Forelimb muscle (tissue), 1 donor: ENCODE measurements at places on chromosomes 4 and X. TPM values are rescaled to one million over a fixed set of nuclear protein-coding genes. Genes with fewer than 3 reads are reported as not detected.

The ZCCHC12 gene
- polyA plus RNA-seq, result 0.47 TPM

The MED14 gene
- 37.6 TPM for polyA plus RNA-seq

- DNase-seq, result no peak
These were observed 96.3 kb upstream of the MSX1 start for GRCh38 chr4:4762909-4763821.

DNA sequence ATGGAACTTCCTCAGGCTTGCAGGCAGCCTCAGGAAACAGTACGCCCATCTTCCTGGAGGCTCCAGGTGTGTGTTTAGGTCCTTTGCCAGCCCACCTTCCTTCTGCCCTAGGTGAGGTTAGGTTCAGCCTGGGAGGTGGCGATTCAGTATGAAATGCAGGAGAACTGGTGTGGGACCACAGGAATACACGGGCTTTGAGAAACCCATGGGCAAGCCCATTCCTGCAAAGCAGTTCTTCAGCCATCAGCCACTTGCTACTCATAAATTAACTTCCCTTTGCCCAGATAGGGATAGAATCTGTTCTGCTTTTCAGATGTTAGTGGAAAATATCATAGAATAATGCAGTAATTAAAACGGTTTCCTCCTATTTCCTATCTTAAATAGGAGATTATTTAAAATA lies 32.2 kb downstream of the TBC1D14 start:
- no peak for DNase-seq

GRCh38 chr4:2080429-2081300 lies 21.5 kb downstream of the NAT8L start:
- no peak for DNase-seq
